ENCODE measurements at places on chromosomes 1 and 21.

DNA sequence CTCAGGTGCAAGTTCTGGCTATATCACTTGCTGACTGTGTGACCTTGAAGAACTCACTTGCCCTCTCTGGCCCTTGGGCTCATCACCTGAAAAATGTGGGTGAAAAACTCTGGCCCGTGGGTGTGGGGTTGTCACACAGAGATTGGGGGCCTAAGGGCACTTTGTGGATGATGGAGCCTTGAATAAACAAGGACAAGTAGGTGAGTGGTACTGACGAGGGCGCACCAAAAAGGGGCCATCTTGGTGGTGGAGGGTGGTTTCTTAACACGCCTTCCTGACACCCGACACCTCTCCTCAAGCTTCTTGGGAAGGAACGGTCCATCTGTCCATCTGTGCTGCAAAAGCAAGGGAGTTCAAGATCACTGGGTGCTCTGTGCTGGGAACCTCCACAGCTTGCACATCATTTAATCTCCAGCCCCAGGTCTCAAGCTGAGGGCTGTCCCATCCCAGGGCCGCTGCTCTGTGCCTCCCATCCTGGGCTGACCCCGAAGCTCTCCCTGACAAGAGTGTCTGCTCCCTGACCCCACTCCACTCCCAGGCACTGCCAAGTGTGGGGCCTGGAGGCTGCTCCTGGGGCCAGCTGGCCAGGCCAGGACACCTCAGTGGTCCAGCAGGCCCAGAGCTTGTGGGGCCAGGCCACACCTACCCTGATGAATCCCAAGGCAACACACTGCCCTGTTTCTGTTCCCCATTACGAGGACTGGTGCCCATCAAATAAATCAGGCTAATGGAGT lies 97.3 kb downstream of the GLIS1 start:
- no peak for DNase-seq

DNA sequence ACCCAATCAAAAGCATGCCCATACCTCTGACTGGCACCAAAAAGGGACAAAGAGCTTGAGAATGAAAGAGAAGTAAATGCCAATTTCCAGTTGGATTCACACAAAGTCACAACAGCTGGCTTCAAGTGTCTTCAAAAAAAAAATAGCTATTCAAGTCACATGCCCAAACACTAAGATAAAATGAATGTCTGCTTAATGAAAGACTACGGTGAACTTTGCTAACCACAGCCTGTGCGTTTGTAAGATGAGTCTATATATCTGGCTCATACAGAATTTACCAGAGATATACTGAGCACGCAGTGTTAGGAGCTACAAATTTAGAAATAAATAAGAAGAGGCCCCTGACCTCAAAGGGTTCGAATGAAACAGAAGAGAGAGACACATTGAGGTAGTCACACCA lies 73.2 kb downstream of the DAB1 start:
- DNase-seq, result no peak

- peak; percentile 23 for DNase-seq
Measured at GRCh38 chr1:54577612-54578011, 29.6 kb downstream of the ACOT11 start.

GRCh38 chr21:26447932-26448475 lies 125.1 kb downstream of the CYYR1 start:
- no peak for DNase-seq

DNA sequence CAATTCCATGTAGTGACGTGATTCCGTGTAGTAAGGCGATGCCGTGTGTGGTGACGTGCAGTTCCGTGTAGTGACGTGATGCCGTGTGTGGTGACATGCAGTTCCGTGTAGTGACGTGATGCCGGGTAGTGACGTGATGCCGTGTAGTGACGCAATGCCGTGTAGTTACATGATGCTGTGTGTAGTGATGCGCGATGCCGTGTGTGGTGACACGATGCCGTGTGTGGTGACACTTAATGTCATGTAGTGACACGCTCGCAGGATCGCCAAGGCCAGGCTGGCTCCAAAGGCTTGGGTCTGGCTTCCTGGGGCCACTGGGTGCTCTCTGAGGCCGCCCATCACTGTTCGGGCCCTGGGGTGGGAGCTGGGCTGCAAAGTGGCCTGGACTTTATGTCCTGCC lies 14.2 kb downstream of the COL18A1 start:
- no peak for DNase-seq

- DNase-seq, result peak; percentile 64
Measured at GRCh38 chr1:203216274-203217138, 13.0 kb downstream of the CHIT1 start.

DNA sequence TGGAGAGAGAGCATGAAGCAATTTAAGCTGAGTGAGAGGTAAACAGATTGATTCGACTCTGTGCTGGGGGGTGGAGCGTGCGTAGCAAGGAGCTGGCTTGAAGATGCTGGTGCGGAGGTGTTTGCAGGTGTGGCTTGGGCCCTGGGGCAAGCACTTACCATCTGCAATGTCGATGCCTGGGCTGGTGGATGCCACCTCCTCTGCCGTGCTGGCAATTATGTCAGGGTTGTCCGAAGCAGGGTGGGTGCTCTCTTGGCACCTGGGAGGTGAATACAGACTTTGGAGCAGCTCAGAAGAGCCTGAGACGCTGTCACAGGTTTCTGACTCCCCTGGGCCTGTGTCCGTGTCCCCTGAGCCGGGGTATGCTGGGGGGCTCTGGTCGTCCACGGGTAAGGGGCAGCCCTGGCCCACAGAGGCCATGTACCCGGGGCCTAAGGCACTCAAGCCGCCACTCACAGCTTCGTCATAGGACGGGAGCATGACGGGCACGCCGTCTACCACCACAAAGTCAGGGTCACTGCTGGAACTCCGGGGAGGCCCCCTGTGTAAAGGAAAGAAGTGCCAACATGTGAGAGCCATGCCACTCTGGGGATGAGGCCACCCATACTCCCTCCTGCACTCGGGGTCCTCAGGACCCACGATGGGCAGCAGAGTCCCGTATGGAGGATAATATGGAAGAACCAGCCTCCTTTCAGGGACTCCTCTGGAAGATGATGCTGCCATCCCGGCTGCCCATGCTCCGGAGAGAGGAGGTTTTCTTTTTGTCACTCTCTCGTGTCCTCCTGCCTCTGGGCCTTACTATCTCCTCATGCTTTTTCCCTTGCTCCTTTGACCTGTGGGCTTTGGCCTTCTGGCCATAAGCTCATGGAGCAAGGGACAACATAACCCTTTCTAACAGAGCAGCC lies 80.3 kb upstream of the TLR5 start:
- no peak for DNase-seq

GRCh38 chr1:6880951-6881690 lies 95.9 kb downstream of the CAMTA1 start:
- DNase-seq, result no peak

GRCh38 chr1:12657060-12657884 lies 13.4 kb downstream of the AADACL4 start:
- no peak for DNase-seq

All from LHCN-M2 (cell line).